ENCODE measurements at places on chromosomes 5 and 9.
A peak's percentile ranks its signal among the peaks of the same experiment; 100 is the strongest.

GRCh38 chr5:151459680-151460324, 12.4 kb downstream of the SLC36A1 start:
- DNase-seq = no peak

GRCh38 chr5:123094237-123094918, 5.3 kb downstream of the PRDM6 start:
- no peak for DNase-seq

GRCh38 chr5:116908537-116908936, 333.9 kb upstream of the SEMA6A start:
- no peak for DNase-seq

DNA sequence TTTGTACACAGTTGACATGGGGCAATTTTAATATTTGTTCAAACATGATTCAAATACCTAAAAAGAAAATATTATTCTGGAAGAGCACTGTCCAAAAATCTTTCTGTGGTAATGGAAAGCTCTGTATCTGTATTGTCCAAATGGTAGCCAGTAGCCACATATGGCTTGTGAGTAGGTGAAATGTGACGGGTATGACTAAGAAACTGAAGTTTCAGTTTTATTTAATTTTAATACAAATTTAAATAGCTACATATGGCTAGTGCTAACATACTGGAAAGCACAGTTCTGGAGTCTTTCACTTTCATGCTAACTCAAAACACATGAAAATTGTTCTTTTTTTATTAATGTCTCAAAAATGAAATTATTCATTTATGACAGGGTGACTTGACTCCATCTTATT, 132.6 kb downstream of the PLK2 start:
- DNase-seq = no peak

DNA sequence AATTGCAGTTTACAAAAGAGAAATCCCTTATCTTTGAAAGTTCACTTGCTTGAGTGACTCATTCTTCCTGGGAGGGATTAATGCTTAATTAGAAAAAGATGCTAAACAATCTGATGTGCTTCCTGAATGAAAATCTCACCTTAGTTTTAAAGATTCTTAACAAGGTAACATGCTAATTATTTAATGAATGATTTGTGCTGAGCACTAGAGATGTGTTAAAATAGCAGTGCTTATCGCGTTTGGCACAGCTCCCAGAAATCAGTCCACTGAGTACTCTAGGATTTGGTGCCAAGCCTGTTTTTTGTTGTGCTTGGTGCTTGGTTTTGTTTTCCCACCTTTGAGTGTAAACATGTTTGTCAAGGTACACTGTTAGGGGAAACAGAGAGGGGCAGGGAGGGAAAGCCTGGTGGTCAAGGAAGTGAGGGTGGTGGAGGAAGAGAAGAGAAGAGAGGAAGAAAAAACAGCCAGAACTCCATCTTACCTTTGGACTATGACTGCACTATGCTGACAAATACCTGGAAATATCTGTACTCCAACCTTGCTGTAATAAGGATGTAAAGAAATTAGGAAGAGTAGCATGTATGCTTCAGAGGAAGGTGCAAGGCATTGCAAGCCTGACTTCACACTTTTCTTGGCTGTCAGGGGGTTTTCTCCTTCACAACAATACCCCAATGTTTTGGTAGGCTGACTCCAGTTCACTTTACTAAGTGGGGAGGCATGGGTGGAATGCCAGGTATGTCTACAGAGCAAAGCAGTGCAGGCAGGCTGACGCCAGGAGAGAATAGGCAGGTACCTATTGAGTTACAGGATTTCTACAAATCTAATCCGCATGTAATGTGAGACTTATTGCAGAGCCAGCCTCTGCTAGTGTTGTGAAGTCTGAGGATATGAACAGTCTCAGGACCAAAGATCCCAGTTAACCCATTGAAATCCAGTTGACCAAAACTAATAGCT, 157.2 kb upstream of the ISL1 start:
- DNase-seq = no peak

- DNase-seq = no peak
Measured at GRCh38 chr9:11726659-11727058, 966.5 kb upstream of the TYRP1 start.

- no peak for DNase-seq
Measured at GRCh38 chr9:104855807-104856206, 72.1 kb downstream of the ABCA1 start.

- no peak for DNase-seq
Measured at GRCh38 chr5:86929123-86929766, 311.5 kb downstream of the COX7C start.

- peak; percentile 24 for DNase-seq
Measured at GRCh38 chr5:56328753-56329560, 95.8 kb upstream of the ANKRD55 start.

- DNase-seq = no peak
Measured at GRCh38 chr9:32322622-32323021, 61.8 kb upstream of the ACO1 start.

- DNase-seq = no peak
Measured at GRCh38 chr9:95726756-95727155, 148.7 kb upstream of the ERCC6L2 start.

DNA sequence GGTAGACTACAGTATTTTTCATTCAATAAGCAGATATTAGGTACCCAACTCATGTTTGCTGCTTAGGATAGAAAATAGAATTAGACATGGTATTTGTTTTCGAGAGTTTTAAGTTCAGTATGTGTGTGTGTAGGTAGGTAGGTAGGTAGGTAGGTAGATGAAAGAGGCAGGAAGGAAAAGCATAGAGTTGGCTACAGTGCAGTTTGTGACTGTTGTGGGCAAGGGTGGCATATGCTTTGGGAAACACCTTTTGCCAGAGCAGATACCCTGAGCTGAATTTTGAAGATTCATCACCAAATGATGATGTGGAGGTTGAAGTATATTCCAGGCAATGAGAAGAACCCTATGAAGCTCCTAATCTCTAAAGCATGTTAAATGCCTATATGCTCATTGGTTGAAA, 20.0 kb upstream of the PCSK5 start:
- no peak for DNase-seq

- DNase-seq = peak; percentile 78
Measured at GRCh38 chr9:34701023-34701768, 8.7 kb downstream of the CCL21 start.

DNA sequence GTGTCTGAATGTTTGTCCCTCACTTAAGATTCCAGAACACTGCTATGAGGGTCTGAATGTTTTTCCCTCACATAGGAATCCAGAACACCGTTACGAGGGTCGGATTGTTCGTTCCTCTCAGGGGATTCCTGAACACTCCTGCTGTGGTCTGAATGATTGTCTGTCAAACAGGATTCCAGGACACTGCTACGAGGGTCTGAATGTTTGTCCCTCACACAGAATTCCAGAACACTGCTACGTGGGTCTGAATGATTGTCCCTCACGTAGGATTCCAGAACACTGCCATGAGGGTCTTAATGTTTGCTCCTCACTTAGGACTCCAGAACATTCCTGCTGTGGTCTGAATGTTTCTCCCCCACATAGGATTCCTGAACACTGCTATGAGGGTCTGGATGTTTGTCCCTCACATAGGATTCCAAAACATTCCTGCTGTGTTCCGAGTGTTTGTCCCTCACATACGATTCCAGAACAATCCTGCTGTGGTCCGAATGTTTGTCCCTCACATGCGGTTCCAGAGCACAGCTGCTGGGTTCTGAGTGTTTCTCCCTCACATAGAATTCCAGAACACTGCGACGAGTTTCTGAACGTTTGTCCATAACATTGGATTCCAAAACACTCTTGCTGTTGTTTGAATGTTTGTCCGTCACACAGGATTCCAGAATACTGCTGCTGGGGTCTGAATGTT, 199.5 kb downstream of the FOXD4L6 start:
- no peak for DNase-seq

GRCh38 chr5:9090381-9091026, 455.4 kb downstream of the SEMA5A start:
- DNase-seq = no peak

DNA sequence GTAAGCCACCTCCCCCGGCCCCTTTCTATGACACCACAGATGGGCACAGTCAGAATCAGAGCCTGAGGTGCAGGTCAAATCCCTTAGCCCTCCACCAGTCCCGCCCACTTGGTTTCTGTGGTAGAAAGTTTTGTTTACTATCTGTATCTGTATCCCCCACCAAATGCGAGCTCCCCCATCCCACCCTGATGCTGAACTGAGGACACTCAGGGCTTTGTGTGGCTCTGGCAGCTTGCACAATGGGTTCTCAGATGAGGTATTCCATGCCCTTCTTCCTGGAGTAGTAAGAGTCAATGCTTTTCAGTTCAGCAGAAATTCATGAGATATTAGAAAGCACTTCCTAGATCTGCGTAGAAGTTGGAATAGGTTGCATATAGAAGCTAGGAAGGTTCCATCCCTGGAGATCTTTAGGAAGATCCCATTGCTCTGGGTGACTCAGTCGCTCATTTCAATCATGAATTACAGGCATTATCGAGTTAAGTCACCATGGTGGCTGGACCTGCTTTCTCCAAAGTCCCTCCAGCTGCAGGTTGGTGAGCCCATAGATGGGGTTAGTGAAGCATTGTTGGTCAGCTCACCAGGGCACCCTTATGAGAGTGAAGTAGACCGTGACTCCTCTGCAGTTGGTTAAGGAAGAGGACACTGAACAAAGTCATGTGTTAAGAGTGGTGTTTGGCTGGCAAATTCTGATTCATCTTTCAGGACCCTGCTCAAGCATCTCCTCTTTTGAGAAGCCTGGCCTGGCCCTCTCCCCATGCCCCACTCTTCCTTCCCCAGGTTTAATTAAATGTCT, 10.6 kb upstream of the KCNIP1 start:
- no peak for DNase-seq

DNA sequence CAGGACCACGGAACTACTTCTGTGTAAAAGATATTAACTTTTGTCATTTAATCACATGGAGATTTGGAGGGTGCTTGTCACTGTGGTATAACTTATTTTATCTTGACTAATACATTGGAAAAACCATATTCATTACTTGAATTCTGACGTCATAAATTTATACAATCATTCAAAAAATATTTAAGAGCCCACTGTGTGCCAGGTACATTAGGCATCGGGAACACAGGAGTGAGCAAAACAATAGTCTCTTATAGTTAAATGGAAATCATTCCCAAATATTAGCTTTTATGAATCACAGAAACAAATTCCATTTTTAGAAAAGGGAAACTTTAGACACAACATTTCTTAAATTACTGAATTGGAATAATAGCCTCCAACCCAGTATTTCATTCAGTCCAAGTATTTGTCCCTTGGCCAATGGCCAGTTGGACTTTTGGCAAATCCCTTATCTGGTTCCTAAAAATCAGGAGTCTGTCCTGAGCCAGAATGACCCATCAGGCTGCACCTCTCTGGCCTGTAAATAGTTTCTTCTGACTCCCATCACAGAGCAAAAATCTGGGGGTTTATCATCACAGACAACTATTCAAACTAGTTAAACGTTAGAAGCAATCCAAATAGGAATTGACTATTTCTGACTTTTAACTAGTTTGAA, 104.3 kb upstream of the FSTL4 start:
- DNase-seq = no peak

DNA sequence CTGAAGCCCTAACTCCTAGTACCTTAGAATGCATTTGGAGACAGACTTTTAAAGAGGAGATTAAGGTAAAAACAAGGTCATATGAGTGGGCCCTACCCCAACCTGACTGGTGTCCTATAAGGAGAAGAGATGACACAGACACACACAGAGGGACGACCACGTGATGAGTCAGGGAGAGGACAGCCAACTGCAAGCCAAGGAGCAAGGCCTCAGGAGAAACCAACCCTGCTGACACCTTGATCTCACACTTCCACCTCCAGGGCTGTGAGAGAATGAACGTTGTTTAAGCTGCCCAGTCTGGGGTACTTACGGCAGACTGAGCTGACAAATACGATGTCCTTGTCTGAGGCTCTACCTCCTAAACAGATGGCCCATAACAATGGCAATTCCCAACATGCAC, 93.6 kb downstream of the ROR2 start:
- DNase-seq = no peak

GRCh38 chr5:150279330-150280020, 10.1 kb downstream of the CAMK2A start:
- no peak for DNase-seq

- DNase-seq = no peak
Measured at GRCh38 chr9:85142968-85143367, 473.4 kb downstream of the NTRK2 start.

DNA sequence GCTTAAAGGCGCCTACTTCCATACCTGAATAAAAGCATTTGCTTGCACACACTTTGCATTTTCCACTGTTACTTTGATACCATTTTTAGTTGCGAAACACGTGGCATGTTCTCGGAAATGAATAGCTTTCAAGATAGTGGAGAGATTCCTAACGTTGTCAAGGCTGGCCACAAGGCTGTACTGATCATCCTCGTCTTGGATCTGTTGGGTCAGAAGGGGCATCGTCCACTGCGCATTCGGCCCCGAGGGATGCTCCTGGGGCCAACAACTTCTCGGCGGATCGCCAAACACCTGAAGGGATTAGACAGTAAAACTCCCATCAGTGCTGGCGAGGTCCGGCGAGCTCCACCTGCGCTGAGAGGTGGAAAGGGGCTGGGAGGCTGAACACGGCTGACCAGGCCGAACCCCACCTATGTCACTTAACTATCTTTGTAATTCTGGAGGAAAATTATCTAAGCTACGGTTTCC, 599 bp downstream of the RAD1 start:
- no peak for DNase-seq

DNA sequence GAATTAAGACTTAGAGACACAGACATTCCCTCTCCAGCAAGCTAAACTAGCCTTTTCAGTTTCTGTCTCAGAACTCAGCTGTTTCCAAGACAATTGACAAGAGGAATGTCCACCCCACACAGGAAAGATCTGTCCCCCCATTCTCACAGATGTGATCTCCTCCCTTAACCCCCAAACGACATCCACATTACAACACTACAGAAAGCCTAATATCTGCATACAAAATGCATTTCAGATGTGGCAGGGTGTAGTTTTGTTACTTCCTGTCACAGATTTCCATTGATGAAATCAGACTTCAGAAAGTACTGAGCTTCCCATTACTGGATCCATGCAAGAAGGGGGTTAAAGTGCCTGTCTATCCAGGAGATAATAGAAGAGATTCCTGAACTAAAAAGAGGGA, 2.9 kb upstream of the ARSI start:
- no peak for DNase-seq

GRCh38 chr9:138050472-138051330, 173.1 kb downstream of the CACNA1B start:
- DNase-seq = no peak

GRCh38 chr5:154518438-154518867, 40.4 kb upstream of the HAND1 start:
- no peak for DNase-seq

- DNase-seq = no peak
Measured at GRCh38 chr9:100445161-100445902, 18.4 kb downstream of the MSANTD3 start.

DNA sequence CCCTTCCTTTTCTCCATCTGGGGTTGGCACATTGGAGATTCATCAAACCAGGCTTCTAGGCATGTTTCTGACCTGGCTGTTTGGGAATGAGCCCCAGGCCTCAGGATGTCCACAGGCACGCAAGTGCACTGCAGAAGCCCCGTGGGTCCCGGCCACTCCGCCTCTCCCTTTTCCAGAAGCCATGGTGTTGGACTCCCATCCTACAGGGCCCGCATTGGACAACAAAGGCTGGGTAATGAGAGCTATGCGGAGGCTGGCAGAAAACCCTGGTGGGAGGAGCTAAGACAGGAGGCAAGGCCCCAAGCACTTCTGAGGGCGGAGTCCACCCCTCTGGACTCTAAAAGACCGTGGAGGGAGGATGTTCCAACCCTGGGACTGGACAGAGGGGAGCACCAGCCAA, 160.6 kb downstream of the OLFM1 start:
- DNase-seq = no peak

GRCh38 chr5:170471551-170472178, 32.2 kb upstream of the KCNIP1 start:
- no peak for DNase-seq

- DNase-seq = no peak
Measured at GRCh38 chr5:102959055-102959454, 160.9 kb downstream of the GIN1 start.

Measured in activated CD8-positive, alpha-beta memory T cell treated with anti-CD3 and anti-CD28 coated beads, Interleukin-2, amount 50 U/mL, for 4 hours (primary cell).